ENCODE measurements at places on chromosomes 12 and 14. TPM values are rescaled to one million over a fixed set of nuclear protein-coding genes. Genes with fewer than 3 reads are reported as not detected.

Gene NRXN3
- total RNA-seq, result 2.9 TPM

Gene DHH
- 0.07 TPM for total RNA-seq

Gene TMTC1
- 93.0 TPM for total RNA-seq

Gene ZNF605
- total RNA-seq, result 16.1 TPM

Gene SYT10
- total RNA-seq, result not detected

Gene TAS2R42
- not detected for total RNA-seq

Gene PLBD1
- total RNA-seq, result 0.86 TPM

Gene ESR2
- 0.33 TPM for total RNA-seq

Gene CCDC38
- total RNA-seq, result not detected

Gene RPL6
- total RNA-seq, result 807 TPM

Gene JPH4
- total RNA-seq, result not detected

Gene SOAT2
- not detected for total RNA-seq

Gene TAC3
- not detected for total RNA-seq

Gene OTOGL
- 0.07 TPM for total RNA-seq

Gene SDR9C7
- not detected for total RNA-seq

Gene ACVRL1
- total RNA-seq, result 31.9 TPM

Gene HVCN1
- 2.3 TPM for total RNA-seq

Gene DAO
- not detected for total RNA-seq

Gene HOXC10
- not detected for total RNA-seq

Gene DPY19L2
- 3.8 TPM for total RNA-seq

Gene KERA
- not detected for total RNA-seq

Gene PTPRB
- total RNA-seq, result 8.6 TPM

Gene SLC24A4
- total RNA-seq, result not detected

Gene CCDC197
- total RNA-seq, result not detected

Gene TAS2R30
- 7.5 TPM for total RNA-seq

Gene FGD6
- total RNA-seq, result 9.8 TPM

Gene MRPL52
- total RNA-seq, result 27.4 TPM

Gene KITLG
- 68.7 TPM for total RNA-seq

Gene DDN
- total RNA-seq, result 0.20 TPM

Gene KRT72
- total RNA-seq, result not detected

Gene SLC17A8
- not detected for total RNA-seq

Gene SRRM4
- not detected for total RNA-seq

Gene HOXC12
- total RNA-seq, result not detected

Gene PTPN21
- 16.4 TPM for total RNA-seq

Gene P2RX2
- total RNA-seq, result not detected

Gene SIX4
- 10.9 TPM for total RNA-seq

Gene LRCOL1
- not detected for total RNA-seq

Gene ATP2A2
- 249 TPM for total RNA-seq

Gene KRT73
- total RNA-seq, result not detected

Gene EFS
- 15.0 TPM for total RNA-seq

Gene GALNT9
- 0.86 TPM for total RNA-seq

Gene AREL1
- total RNA-seq, result 38.1 TPM

Gene TPPP2
- not detected for total RNA-seq

Gene PALS1
- 27.7 TPM for total RNA-seq

Gene C12orf54
- total RNA-seq, result not detected

Gene SMIM10L1
- 5.1 TPM for total RNA-seq
